A549 treated with DMSO at 1 μM for 4 hours (cell line): ENCODE measurements at places on chromosomes 5 and 9. TPM values are rescaled to one million over a fixed set of nuclear protein-coding genes. Genes with fewer than 3 reads are reported as not detected.

PCDHA6 gene
- total RNA-seq: 0.08 to 0.10 TPM (median 0.09 TPM) in 3 of 5 replicates, not detected in the others

NUTM2F gene
- total RNA-seq: not detected in 5 replicates

SLC35A4 gene
- total RNA-seq: 78.4 to 87.3 TPM (median 80.6 TPM) in 5 replicates

DOK3 gene
- 3.3 to 7.5 TPM (median 4.3 TPM) in 5 replicates for total RNA-seq

IFNA21 gene
- total RNA-seq: not detected in 5 replicates

PCDHGA12 gene
- 0.02 to 0.03 TPM in 2 of 5 replicates, not detected in the others for total RNA-seq

NR4A3 gene
- total RNA-seq: 2.3 to 3.6 TPM (median 3.2 TPM) in 5 replicates

DNAH5 gene
- total RNA-seq: 0.93 to 1.3 TPM (median 1.0 TPM) in 5 replicates

NMUR2 gene
- total RNA-seq: 0.05 to 0.10 TPM (median 0.06 TPM) in 5 replicates

KCNT1 gene
- total RNA-seq: not detected in 5 replicates

NIPSNAP3A gene
- 10.7 to 17.1 TPM (median 13.8 TPM) in 5 replicates for total RNA-seq

PCDHGB2 gene
- total RNA-seq: 0.09 to 0.20 TPM (median 0.14 TPM) in 4 of 5 replicates, not detected in the other

ACOT12 gene
- 0.06 TPM in 1 of 5 replicates, not detected in the others for total RNA-seq

C9orf50 gene
- 0.08 TPM in 1 of 5 replicates, not detected in the others for total RNA-seq

SLC6A18 gene
- total RNA-seq: not detected in 5 replicates

AQP7 gene
- total RNA-seq: 0.21 to 0.43 TPM (median 0.32 TPM) in 5 replicates

TSSK1B gene
- not detected in 5 replicates for total RNA-seq

ZNF474 gene
- total RNA-seq: 0.14 to 0.48 TPM (median 0.44 TPM) in 5 replicates

ZDHHC11B gene
- total RNA-seq: 0.92 to 1.5 TPM (median 1.1 TPM) in 5 replicates

GGTA1 gene
- not detected in 5 replicates for total RNA-seq

HTR1A gene
- total RNA-seq: not detected in 5 replicates

LCNL1 gene
- 0.02 to 0.10 TPM (median 0.05 TPM) in 3 of 5 replicates, not detected in the others for total RNA-seq

HAVCR1 gene
- total RNA-seq: 35.8 to 44.2 TPM (median 43.9 TPM) in 5 replicates

ESM1 gene
- not detected in 5 replicates for total RNA-seq

CD72 gene
- total RNA-seq: 0.06 to 0.13 TPM (median 0.10 TPM) in 3 of 5 replicates, not detected in the others

CCL28 gene
- 0.06 to 0.31 TPM (median 0.13 TPM) in 5 replicates for total RNA-seq

SEMA5A gene
- total RNA-seq: not detected in 5 replicates

NR5A1 gene
- 0.05 to 0.10 TPM (median 0.07 TPM) in 5 replicates for total RNA-seq

ZNF879 gene
- 0.39 to 0.85 TPM (median 0.62 TPM) in 5 replicates for total RNA-seq

ORM2 gene
- total RNA-seq: not detected in 5 replicates

CCNB1 gene
- total RNA-seq: 272 to 291 TPM (median 279 TPM) in 5 replicates

SPINK1 gene
- total RNA-seq: 0.37 to 1.4 TPM (median 0.92 TPM) in 5 replicates

PTGDS gene
- total RNA-seq: 0.28 to 0.37 TPM (median 0.33 TPM) in 3 of 5 replicates, not detected in the others

MARVELD2 gene
- 2.6 to 3.5 TPM (median 2.8 TPM) in 5 replicates for total RNA-seq

SIT1 gene
- not detected in 5 replicates for total RNA-seq

SAPCD2 gene
- total RNA-seq: 15.1 to 29.3 TPM (median 23.8 TPM) in 5 replicates

CDC14B gene
- total RNA-seq: 9.0 to 13.0 TPM (median 11.1 TPM) in 5 replicates

TAL2 gene
- total RNA-seq: 0.16 to 0.37 TPM (median 0.28 TPM) in 3 of 5 replicates, not detected in the others

BNC2 gene
- 4.7 to 7.2 TPM (median 6.0 TPM) in 5 replicates for total RNA-seq

PCDHA9 gene
- 0.01 TPM in 1 of 5 replicates, not detected in the others for total RNA-seq

SEC16A gene
- total RNA-seq: 54.9 to 67.9 TPM (median 64.7 TPM) in 5 replicates

CNTLN gene
- 4.9 to 6.3 TPM (median 5.9 TPM) in 5 replicates for total RNA-seq

FGFR4 gene
- 22.0 to 26.5 TPM (median 23.1 TPM) in 5 replicates for total RNA-seq

INSL6 gene
- total RNA-seq: not detected in 5 replicates

PCDHB4 gene
- total RNA-seq: 0.03 to 0.17 TPM (median 0.05 TPM) in 5 replicates

PRLR gene
- 0.02 to 0.19 TPM (median 0.16 TPM) in 4 of 5 replicates, not detected in the other for total RNA-seq

HOMER1 gene
- 4.5 to 10.2 TPM (median 6.7 TPM) in 5 replicates for total RNA-seq

NTNG2 gene
- 1.6 to 2.5 TPM (median 2.1 TPM) in 5 replicates for total RNA-seq

PCDHB11 gene
- total RNA-seq: 0.07 to 0.12 TPM (median 0.11 TPM) in 3 of 5 replicates, not detected in the others

IDNK gene
- 4.7 to 7.3 TPM (median 5.8 TPM) in 5 replicates for total RNA-seq

PPP3R2 gene
- total RNA-seq: not detected in 5 replicates

GHR gene
- total RNA-seq: 0.01 to 0.03 TPM (median 0.02 TPM) in 3 of 5 replicates, not detected in the others

IFNK gene
- total RNA-seq: not detected in 5 replicates

ERAP2 gene
- 1.2 to 2.1 TPM (median 1.3 TPM) in 5 replicates for total RNA-seq

EGFLAM gene
- 0.06 to 0.18 TPM (median 0.08 TPM) in 3 of 5 replicates, not detected in the others for total RNA-seq

BDP1 gene
- total RNA-seq: 9.8 to 13.8 TPM (median 12.4 TPM) in 5 replicates

FOXI1 gene
- total RNA-seq: not detected in 5 replicates

FLT4 gene
- total RNA-seq: 2.2 to 4.4 TPM (median 3.3 TPM) in 5 replicates
